ENCODE measurements at places on chromosomes 1 and 21. TPM values are rescaled to one million over a fixed set of nuclear protein-coding genes. Genes with fewer than 3 reads are reported as not detected.

- peak; percentile 84 for DNase-seq
Observed at GRCh38 chr1:39720094-39720999, 18.3 kb upstream of the PPIE start.

CHRM3 gene
- not detected for total RNA-seq

KIF26B gene
- 9.8 TPM for total RNA-seq

DNA sequence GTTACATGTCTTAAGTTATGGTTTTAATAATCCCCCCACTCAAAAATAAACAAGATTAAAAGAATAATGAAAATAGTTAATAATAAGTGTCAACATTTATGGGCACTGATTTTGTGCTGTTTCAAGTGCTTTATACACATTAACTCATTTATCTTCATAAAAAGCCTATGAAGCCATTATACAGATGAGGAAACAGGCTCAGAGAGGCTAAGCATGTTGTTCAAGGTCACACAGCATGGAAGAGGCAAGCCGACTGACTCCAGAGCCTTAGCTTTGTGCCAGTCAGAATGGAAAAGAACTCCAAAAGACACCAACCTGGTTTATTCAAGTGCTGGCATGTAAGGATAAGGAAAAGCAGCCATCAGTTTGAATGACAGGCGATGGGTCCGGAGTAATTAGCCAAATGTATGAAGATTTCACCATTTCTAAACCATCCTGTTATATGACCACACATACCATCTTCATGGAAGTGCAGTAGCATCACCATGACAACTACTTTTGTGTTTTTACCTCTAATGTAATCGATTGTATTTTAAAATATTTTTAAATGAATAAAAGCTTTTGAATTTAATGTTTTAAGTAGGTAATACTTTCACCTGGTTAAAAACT lies 14.4 kb upstream of the ID3 start:
- DNase-seq = no peak

CACNA1S gene
- total RNA-seq = not detected

AKNAD1 gene
- not detected for total RNA-seq

DNA sequence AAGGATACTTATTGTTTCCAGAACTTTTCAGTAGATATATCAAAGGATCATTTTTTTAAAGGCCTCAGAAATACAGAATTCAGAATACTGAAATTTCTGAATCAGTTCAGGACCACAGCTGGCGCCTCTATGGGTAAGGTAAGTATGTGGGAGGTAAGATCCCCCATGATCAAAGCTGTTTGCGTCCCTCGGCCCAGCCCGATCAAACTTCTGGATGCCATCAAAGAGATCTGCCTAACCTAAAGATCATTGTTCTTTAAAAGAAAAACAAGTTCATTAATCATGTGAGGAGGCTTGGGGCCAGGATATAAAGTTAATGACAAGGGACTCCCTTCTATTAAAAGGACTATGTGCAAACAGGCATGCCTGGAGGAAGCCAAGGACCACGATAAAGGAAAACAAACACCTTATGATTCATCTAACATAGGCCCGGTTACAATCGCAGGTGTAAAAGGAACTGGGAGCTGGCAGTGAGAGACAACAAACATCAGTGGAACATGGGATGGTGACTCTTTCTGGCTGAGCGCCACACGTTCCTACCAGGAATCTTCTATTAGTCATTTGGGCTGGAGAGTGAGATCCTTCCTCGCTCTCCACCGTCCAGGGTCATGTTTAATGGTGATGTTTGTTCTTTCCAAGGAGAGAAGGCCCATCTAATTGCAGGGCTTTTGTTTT lies 2.8 kb upstream of the BACE2 start:
- DNase-seq = no peak

NR1I3 gene
- total RNA-seq = not detected

GRCh38 chr21:33451634-33452071 lies 28.1 kb downstream of the TMEM50B start:
- no peak for DNase-seq

GRCh38 chr1:156176610-156177210 lies 17.2 kb upstream of the SLC25A44 start:
- DNase-seq = no peak

All from G401 (cell line).